ENCODE measurements at places on chromosomes 2 and 18.

DNA sequence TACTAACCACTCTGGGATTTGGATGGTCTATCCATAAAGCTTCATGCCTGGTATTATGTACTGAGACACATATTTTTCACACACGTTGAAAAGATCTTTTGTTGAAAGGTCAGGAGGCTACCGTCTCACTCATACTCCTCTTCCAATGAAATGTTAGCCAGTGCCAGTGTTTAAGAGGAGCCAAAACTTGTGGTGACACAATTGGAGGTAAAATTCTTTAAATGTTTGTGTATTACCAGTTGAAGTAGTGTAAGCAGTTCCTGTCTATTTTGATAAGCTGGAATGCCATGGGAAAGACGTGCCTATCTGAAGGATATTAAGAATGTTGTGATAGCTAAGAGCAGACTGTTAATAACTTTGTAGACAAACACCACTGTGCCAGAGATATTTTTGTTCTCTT is 32.1 kb downstream of the MARCHF7 start:
- no peak for DNase-seq

- DNase-seq: no peak
Observed at GRCh38 chr2:3078684-3079083, 298.9 kb downstream of the EIPR1 start.

DNA sequence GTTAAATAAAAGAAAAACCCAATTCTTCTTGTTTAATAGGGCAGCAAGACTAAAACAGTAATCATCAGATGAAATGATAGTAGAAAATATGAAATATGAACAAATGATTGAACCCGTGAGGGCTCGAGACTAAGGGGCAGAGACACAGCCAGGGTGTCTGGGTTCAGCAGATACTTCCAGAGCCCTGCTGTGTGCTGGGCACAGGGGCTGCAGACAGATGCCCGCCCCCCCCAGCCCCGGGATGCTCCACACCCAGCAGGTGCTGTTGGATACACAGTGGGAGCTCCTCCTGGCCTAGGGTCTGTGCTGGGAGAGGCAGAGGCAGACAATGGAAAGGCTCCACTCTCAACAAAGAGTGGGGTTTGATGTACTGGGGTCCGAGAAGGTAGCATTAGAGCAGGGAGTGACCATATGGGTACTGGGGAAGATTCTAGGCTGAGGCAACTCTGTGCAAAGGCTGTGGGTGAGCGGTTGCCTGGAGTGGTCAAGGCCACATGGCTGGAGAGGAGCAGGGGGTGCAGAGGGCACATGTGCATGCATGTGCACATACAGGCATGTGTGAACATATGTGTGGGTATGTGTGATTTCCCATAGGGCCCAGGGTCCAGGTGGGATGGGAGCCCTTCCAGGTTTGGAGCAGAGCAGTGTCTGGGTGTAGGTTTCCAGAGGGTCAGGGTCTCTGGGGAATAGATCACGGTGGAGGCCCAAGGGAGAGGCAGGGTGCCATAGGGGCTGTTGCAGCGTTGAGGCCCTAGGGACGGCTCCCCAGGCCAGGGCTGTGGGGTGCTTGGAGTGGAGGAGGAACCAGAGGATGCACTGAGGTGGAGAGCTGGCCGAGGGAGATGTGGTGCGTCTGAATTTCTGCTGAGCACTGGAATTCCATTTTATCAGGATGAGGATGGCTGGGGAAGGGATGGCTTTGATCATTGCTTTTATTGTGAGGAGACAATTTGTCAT is 36.7 kb downstream of the LDLRAD4 start:
- no peak for DNase-seq

DNA sequence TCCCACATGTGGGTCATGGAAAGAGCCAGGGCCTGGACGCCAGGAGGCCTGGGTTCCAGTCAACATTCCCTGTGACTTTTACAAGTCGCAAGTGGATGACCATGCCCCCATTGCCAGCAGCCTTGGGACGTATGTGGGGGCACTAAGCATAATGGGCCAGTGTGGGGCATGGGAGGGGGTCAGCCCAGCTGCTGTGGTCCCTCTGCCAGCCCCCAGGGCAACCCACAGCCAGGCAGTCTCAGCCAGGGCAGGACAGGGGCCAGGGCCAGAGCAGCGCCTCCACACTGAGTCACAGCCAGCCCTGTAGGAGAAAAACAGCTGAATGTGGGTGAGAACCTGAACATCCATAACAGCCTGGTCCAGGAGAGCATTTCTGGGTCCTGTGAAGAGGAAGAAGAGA is 173.2 kb downstream of the GFPT1 start:
- no peak for DNase-seq

DNA sequence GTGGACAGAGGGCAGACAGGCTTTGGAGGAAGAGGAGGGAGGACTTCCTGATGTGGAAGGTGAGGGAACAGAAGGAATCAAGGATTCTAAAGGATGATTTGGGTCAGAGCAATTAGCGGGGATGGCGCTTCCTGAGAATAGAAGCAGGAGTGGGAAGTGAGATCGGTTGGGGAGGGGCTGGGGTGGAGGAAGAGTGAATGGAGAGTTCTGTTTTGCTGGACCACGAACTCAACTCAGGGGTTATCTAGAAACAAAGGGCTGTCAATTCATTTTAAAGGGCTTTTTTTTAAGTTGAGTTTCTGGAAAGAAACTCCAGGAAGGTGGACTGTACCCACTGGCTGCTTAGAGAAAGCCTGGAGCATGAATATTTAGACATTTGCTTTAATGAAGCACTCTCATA is 54.9 kb downstream of the BCL2L11 start:
- no peak for DNase-seq

DNA sequence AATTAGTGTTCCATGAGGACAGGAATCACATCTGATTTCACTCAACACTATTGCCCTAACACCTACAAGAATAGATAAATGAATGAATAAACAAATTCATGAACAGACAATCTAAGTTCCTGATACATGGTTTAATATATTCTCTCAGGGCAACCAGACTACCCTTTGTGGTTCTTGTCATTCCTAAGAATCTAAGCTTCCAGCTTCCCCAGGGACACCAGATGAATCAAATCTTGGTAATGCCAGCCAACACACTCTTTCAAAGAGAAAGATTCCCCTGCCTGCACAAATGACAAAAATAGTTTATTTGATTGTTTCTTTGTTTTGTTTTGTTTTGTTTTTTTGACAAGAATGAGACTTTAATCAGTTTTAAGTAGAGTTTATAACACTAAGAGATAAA is 237.5 kb upstream of the CHAC2 start:
- DNase-seq: no peak

DNA sequence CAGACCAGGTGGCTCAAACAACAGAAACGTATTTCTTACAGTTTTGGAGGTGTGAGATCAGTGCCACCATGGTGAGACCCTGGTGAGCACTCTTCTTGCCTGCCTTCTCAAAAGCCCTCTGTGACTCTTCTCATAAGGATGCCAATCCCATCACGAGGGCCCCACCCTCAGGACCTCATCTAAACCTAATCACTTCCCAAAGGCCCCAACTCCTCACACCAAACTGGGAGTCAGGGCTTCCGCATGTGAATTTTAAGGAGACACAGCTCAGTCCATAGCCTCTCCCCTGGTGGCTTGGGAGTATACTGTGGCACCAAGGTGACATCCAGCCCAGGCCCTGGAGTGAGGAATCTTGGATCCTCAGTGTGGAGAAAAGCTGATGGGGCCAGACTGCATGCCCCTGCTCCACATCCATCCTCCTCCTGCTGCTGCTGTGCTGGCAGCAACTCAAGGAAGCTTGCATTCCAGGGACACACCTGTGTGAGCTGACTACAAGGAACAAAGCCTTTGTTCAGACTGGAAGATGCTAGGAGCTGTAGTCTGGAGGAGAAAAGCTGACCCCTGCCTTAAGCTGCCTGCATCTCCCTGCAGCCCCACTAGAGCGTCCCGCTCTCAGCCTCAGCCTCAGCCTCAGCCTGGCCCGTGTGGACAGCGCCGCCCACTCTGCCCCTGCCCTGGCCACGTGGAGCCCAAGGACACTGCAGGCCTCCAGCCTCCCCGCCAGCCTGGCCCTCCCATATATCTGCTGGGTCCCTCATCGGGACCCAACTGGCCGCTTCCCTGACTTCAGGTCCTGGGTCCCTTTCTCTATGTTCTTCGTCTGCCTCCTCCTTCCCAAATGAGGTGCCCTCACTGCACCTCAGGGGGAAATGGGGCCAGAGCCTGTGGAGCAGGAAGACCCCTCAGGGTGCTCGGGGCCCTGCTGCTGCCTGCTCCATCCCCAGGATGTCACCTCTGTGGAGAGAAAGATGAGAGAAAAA is 87.8 kb upstream of the RAB6C start:
- DNase-seq: no peak

- DNase-seq: no peak
Observed at GRCh38 chr2:234107861-234108260, 57.4 kb downstream of the SPP2 start.

DNA sequence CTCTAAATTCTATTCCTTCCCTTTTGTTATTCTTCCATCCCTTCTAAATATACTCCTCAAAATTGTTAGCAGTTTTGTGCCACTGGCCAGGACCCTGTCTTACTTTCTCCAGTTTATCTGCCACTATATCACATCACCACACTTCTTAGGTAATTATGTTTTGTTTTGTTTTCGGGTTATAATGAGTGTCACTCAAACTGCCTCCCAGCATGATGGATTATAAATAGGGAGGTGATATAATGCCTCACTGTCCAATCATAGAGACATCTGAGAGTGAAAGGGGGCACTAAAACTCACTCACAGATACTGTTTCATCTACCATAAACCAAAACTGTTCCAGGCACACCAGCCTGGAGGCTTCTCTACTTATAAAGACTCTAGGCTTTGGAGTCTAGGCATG is 3.5 kb downstream of the RSAD2 start:
- no peak for DNase-seq

- no peak for DNase-seq
Observed at GRCh38 chr2:204365811-204366210, 179.5 kb upstream of the PARD3B start.

DNA sequence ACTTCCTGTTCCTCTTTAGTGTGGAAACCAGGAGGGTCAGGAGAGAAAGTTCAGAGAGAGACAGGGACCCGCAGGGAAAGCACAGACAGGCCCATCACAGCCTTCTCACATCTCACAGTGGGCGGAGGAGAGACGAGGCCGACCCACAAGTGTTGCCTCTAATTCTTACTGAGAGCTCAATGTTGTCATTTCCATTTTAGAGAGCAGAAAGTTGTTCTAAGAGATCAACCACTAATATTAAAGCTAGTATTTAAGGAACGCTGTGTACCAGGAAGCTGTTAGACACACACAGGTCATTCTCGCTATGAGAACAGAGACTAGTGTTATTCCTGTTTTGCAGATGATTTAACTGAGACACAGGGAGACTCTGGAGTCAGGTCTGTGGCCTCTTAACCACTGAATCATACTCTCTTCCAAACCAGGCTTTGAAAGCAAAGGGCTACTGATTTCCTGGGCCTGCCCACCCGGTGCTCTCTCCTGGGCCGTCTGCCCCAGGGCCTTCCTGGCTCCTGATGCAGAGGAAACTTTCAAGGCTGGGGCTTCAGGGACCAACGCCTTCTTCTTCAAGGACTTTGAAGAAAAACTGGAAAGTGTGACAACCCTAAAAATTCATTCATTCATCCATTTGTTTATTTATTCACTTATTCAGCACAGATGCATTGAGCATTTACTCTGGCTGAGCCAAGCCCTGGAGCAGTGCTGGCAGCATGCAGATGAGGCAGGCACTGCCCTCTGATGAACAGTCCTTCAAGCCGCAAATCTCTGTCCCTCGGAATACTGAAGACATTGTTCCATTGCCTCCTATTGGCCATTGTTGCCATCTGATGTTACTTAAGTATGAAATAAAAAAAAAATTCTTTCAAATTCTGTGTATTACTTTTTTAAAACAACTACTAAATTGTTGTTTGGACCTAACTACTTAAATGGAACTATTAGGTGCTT is 37.2 kb upstream of the BIN1 start:
- DNase-seq: peak; percentile 98

DNA sequence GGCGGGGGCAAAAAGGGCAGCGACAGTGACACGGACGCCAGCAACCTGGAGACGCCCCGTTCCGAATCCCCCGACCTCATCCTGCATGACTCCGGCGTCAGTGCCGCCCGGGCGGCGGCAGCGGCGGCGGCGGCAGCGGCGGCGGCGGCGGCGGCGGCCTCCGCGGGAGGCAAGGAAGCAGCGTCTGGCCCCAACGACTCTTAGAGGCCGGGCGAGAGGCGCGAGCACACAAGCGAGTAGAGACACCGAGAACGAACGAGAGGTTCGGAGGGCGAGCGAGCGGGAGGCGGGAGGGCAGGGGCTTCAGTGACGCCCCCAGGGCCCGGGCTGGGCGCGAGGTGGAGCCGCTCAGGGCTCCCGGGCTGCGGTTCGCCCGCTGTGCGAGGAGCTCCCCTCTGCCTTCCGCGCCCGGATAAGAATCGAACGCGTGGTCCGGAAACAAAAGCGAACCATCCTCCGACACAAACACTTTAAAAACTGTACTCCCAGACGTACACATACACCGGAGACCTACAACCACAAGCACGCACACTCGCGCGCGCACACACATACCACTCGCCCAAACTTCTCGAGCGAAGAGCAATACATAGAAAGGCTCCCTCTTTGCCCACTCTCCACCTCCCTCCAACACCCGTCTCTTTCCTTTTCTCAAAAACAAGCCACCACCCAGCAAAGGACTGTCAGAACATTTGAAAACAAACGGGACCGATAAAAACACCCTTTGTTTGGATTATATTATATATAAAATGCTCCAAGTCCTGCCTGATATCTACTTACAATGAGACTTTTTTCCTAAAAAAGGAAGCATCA is 2.8 kb downstream of the SP9 start:
- DNase-seq: no peak

DNA sequence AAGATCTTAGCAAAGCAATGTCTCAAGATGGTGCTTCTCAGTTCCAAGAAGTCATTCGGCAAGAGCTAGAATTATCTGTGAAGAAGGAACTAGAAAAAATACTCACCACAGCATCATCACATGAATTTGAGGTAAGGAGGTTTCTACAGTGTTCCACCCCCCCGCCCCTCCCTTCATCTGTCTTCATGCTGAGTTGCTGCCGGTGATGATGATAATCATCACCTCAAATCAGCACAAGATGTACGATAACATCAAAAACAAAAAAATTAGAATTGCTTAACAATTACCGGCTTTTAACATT is 14.6 kb downstream of the UGP2 start:
- DNase-seq: no peak

DNA sequence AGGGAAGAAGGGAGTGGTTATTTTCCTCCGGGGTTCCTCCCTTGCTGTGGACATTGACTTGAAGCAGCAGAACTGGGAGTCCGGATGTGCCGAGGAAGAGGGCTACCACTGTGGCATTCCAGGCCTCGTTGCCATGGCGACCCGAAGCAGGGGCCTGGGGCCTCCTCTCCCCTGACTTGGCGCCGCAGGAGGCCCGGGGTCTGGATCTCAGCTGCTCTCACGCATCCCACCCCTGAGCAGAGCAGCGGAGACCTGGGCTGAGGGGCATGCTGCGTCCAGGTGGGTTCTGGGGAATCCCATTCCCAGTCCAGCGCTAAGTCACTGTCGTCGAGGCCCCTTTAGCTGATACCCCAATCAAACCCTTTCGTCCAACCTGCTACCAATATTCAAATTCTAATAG is 100.2 kb downstream of the BCL11A start:
- no peak for DNase-seq

GRCh38 chr18:23270986-23271680 is 135.8 kb downstream of the CABLES1 start:
- no peak for DNase-seq

GRCh38 chr2:200449149-200449548 is 60.7 kb downstream of the KCTD18 start:
- no peak for DNase-seq

Measured in pons (tissue), 1 donor.